HepG2 (cell line): ENCODE measurements at places on chromosomes 2 and 18. TPM values are rescaled to one million over a fixed set of nuclear protein-coding genes. Genes with fewer than 3 reads are reported as not detected.

The ATP6V1C2 gene
- total RNA-seq = 0.04 TPM in 1 of 2 replicates, not detected in the other

The SRD5A2 gene
- not detected in 2 replicates for total RNA-seq

The DNAJC5G gene
- total RNA-seq = not detected in 2 replicates

The PPP1R1C gene
- total RNA-seq = 1.5 and 2.4 TPM in 2 replicates

The VWA3B gene
- not detected in 2 replicates for total RNA-seq

The PLCL1 gene
- total RNA-seq = not detected in 2 replicates

The MAP3K19 gene
- total RNA-seq = not detected in 2 replicates

The BMP10 gene
- not detected in 2 replicates for total RNA-seq

The LIMS2 gene
- 0.90 and 1.0 TPM in 2 replicates for total RNA-seq

The KCNE4 gene
- total RNA-seq = not detected in 2 replicates

The STPG4 gene
- 0.15 TPM in 2 replicates for total RNA-seq

The CTLA4 gene
- not detected in 2 replicates for total RNA-seq
